ENCODE measurements at places on chromosomes 12 and 14.

- DNase-seq, result no peak
These were observed 6.1 kb upstream of the ASIC1 start for GRCh38 chr12:50051101-50051806.

GRCh38 chr14:32821964-32822653, 116.6 kb upstream of the NPAS3 start:
- no peak for DNase-seq

- no peak for DNase-seq
These were observed 85.2 kb downstream of the CAND1 start for GRCh38 chr12:67354322-67354721.

- no peak for DNase-seq
These were observed 287.0 kb downstream of the DPF3 start for GRCh38 chr14:72606879-72607278.

GRCh38 chr12:96497855-96498254, 8.5 kb downstream of the CFAP54 start:
- no peak for DNase-seq

DNA sequence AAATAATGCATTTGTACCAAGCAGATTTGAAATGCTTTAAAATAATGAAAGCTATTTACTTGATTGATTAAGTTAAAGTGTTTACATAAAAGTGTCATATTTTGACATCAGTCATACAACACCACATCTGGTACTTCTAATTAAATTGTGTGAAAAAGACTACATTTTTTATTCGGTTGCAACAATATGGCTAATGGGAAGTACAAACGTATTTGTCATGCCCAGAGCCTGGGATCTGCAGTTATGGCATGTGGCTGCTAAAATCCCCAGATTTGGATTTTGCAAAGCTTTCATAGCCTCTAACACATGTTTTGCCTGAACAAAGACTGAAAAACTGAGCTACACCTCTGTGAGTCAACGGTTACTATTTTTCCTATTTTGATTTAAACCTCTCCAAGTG, 66.6 kb downstream of the LLPH start:
- no peak for DNase-seq

- DNase-seq, result no peak
These were observed 139.3 kb downstream of the ADGRD1 start for GRCh38 chr12:131092901-131093603.

- DNase-seq, result no peak
These were observed 26.1 kb upstream of the PTHLH start for GRCh38 chr12:27998658-27999057.

DNA sequence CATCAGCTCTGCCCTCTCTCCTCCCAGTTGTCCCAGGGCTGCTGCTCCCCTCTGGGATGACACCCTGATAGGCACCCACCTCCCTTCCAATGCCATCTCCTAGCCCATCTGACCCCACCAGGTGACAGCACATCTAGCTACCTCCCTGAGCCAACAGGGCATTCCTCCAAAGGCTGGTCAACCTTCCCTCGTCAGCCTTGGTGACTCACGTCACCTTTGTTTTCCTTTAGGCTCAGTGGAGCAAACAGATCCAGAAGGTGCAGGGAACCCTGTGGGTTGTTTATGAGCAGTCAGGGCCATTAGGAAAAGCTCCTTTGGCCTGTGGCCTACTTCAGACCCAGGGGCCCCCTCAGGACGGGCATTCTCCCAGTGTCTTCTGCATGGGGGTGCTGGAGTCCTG, 32.4 kb downstream of the PIGH start:
- DNase-seq, result no peak

- no peak for DNase-seq
These were observed 2.1 kb upstream of the PTPN6 start for GRCh38 chr12:6948873-6949594.

DNA sequence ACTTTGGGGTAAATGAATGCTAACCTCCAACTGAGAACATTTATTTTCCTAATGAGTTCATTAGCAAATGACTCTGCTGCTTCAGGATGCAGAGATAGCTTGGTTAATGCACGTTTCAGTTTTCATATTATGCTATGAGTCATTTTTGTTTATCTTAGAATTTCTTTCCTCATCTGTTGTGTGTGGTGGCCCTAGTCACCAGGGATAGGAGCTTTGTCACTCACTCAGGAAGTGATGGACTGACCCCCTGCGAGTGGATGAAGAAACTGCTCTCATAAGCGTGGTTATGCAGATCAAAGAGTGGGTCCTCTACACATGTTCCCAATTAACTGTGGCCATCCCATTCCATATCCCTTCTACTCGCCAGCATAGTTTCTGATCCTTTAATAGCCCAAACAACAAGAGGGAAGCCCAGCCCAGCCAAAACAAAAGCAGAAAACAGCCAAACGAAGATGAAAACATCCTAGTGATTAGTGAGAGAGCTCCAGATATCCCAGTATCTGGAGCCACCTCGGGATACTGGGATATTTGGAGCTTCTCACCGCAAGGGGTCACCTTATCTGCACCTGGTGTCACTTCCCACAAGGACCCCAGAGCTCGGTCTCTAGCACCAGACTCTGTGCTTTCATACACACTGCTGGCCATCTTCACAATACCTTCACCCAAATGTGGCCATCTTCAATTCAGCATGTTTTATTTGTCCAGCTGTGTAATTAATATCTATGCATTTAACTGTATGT, 8.6 kb downstream of the TC2N start:
- DNase-seq, result no peak

DNA sequence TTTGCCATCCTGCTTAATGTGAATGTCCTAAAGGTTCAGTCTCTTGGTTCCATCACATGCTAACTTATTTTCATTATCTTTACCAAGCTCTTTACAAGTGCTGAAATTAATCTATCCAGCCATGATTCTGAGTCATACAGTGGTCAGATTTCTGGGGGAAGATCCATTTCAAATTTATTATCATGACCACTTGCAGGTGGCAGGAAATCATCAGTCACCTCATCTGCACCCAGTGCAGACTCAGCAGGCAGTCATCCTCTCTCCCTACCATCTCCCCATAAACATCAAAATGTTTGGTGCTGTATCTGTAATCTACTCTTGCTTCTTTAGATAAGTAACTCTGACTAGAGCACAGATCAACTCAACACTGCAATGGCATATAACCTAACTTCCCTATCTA, 23.5 kb downstream of the ATG14 start:
- no peak for DNase-seq

DNA sequence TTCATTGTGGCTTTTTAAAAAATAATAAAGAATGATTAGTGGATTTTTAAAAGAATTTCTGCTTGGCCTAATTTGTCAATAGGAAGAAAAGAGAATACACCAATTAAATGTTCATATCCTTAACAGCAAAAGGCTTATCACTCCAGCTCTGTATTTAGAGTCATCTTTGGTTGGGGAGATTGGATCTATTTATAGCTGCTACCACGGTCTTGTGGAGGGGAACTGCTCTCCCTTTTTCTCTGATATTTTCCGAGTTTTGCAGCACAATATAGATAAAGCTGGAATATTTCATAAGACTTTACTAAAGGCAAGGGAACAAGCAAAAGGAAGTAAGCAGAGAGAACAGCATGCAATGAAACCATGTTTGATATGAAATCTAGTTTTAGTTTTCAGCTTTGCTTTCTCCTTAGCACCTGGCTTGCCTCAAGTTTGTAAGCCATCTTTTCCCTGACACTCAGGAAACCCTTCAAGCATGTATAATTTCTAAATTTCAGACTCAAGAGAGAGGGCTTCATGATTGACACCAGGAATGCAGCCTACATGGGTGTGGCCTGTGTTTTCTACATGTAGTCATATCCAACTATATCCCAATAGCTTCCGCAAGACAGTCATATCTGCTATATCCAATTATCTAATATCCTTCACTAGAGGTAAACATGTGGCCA, 35.2 kb downstream of the BRMS1L start:
- DNase-seq, result no peak
